Body of pancreas (tissue), 4 donors: ENCODE measurements at places on chromosomes 16 and 17. TPM values are rescaled to one million over a fixed set of nuclear protein-coding genes. Genes with fewer than 3 reads are reported as not detected.

The HBZ gene
- not detected for total RNA-seq

The CYGB gene
- 21.1 TPM for total RNA-seq

DNA sequence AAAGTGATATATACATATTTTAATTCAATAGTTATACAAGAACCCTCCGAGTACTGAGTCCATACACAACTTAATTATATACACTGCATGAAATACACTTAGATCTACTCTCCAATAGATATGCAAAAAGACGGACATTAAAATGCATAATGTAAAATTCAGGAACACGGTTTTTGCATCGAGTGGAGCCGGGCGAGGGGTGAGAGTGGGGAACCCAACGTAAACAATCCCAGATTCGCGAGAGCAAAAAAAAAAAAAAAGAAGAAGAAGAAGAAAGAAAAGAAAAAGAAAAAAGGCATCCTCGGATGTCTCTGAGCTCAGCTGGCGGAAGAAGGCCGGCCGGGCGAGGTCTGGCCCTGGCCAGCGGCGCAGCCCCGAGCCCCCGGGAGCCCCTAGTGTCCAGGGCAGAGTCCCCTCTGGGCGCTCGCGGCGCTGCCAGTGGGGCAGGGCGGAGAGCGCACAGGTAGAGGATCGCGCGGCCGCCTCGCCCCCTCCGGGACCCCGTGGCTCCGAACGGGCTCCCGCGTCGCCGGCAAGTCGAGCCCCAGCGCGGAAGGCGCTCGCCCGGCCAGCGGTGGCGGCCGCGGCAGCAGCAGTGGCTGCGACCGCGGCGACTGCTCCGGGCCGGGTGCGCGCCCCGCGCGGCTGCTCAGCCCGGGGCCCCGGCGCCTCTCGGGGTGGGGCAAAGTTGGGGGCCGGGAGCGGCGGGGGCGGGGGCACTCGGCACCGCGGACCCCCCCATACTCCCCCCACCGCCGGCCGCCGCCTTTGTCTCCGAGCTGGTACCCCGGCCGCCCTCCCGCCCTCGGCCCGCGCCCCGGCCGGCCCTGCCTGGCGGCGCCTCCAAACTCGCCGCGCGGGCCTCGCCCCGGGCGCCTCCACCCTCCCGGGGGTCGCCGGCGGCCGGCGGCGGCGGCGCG, 9.6 kb upstream of the ZFHX3 start:
- DNase-seq, result no peak

DNA sequence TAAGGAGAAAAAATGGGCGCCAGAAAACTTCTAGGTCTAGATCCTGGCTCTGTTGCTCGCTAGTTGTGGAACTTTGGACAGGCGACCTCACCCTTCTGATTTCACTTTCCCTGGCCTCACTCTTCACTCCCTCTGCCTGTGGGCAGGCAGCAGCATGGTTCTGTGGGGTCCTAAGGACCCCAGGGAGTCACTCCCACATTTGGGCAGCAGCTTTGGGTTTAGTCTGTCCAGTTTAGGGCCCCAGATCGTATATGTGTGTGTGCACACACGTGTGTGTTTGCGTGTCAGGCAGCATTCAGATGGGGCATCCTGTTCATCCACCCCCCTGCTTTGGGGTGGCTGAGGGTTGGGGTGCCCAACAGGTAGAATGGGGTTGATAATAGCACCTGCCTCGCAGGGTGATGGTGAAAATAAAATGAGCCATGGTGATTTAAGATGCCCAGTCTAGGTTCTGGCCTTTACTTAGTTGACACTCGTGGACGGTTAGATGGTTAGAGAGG, 102.2 kb downstream of the RAB11FIP4 start:
- DNase-seq, result no peak

DNA sequence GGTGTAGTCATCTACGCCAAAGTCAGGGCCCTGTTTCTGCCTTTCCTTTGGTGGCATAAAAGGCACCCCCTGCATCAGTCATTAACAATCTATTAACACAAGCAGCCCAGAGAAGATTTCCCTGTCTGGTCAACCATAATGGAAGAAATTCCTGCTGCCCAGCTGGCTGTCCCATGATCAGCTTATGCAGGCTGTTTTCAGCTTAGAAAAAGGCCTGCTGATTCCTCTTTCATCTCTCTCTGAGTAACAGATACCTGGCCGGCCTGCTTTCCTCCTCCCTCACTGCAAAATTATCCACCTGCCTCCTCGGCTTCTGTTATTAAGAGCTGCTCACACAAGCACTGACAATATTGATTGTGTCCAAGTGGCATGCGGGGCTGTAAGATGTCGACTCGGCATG, 70.3 kb upstream of the MMP2 start:
- DNase-seq, result no peak
